ENCODE measurements at places on chromosomes 5 and 9.

- DNase-seq = no peak
Observed at GRCh38 chr5:100542086-100542485, 6.9 kb downstream of the FAM174A start.

- DNase-seq = no peak
Observed at GRCh38 chr9:5871785-5872184, 18.9 kb upstream of the MLANA start.

- no peak for DNase-seq
Observed at GRCh38 chr9:108245901-108246300, 609.9 kb downstream of the ACTL7B start.

DNA sequence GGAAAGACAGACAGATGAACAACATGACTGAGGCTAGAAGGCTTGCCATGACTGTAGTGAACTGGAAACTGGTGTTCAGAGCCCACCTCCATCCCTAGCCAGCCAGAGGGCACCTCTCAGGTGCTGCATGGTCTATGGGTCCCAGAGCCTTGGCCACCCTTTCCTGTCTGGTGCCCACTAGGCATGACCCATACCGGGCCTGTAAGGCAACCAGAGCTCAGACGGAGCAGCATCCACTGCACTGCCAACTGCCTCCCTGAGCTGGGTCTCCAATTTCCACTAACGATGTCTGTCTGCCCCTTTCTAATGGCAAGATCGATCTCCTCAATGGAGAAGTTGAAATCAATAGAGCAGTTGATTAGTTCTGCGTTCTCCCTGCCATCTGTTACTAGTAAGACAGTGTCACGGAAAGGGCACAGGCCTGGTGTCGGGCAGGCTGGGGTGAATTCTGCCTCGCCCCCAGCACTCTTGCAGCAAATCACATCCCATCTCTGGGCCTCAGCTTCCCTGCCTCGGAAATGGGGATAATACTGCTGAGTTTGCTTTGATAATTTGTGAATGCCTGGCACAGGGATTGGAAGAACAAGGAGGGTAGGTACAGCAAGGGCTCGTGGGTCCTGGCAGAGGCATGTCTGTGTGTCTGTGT, 172.3 kb upstream of the MVB12B start:
- no peak for DNase-seq

- DNase-seq = no peak
Observed at GRCh38 chr5:82275216-82275664, 2.9 kb downstream of the RPS23 start.

DNA sequence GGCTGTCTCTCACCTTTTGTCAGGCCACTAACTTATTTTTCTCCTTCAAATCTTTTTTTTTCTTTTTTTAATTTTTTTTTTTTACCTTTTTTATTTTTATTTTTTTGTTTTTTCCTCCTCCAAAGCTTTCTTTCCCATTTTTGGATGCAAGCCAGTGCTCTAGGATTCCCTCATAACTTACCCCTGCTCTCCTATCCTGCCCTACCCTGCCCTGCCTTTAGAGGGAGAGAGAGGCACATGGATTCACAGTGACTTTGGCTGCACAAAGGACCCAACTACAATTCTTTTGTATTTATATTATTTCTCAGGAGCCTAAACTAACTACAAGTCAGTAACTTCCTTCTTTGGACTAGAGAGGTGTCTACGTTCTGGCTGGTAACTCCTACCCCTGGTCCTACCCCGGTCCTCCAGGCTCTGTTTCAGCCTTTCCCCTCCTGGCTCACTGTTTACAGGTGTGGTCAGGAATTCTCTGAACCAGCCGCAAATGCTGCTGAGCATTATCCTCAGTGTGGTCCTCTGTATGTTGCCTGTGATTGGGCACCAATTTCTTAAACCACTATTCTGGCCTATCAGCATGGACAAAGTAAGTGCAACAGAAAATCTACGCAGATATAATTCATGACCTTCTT, 8.4 kb upstream of the RUSC2 start:
- DNase-seq = no peak

DNA sequence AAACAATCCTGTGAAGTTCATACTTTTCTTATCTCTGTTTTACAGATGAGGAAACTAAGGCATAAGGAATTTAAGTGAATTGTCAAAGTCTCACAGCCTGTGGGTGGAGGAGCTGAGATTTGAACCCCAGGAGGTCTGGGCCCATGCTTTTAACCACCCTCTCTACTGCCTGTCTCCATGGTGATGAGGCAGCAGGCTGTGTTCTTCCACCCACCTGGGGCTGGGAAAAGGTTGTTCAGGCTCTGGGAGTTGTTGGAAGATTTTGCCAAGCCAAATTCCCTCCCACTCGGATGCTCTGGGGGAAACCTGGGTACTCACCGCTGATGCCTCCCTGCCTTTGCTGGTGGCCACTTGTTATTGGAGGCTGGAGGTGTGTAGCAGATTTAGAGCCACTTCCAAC, 18.3 kb upstream of the SYNPO start:
- DNase-seq = no peak

- no peak for DNase-seq
Observed at GRCh38 chr9:127216210-127216887, 48.2 kb upstream of the GARNL3 start.

GRCh38 chr5:110258460-110259216, 467.8 kb downstream of the TMEM232 start:
- DNase-seq = no peak

- DNase-seq = no peak
Observed at GRCh38 chr5:38672059-38672788, 115.8 kb upstream of the LIFR start.

GRCh38 chr5:16792598-16793275, 143.4 kb downstream of the MYO10 start:
- no peak for DNase-seq

GRCh38 chr5:82352146-82352791, 74.1 kb upstream of the RPS23 start:
- no peak for DNase-seq

GRCh38 chr5:39622281-39622680, 197.5 kb upstream of the DAB2 start:
- DNase-seq = no peak

- no peak for DNase-seq
Observed at GRCh38 chr5:147396070-147396823, 113.6 kb downstream of the DPYSL3 start.

DNA sequence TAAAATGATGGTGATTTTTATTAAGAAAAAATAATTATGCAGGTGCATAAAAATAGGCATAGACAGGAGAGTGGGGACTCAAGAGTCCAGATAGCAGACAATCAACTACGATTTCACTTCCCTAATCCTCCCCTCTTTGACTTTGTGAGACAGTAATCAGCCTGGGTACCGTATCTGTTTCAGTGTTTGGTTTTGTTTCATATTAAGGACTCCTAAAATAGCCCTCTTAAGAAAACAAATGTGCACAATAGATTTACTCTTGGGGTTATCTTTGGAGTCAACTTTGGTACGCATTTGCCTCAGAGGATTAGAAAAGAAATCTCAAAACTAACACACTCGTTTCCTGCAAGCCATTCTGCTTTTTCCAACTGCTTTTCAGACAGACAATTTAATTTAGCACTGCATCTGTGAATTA, 96.3 kb downstream of the ZNF608 start:
- no peak for DNase-seq
